ENCODE measurements at places on chromosomes 7 and 10.

DNA sequence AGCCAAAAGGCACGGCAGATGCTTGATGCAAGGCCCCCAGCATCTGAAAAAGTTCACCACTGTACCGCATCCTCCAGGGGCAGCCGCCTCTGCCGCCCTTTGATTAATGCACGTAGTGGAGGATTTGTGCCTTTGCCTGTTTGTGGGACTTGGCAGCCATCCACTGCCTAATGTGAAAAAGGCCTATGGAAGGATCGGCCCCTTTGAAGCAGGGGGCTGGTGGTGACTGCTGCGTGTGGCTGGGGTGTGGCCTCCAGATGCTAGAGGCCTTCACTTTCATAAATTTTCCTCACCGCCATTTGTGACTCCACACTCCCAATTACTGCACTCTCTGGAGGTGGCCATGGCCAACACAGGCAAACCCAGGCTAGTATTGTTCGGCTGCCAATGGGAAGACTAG is 226.0 kb downstream of the BMPER start:
- no peak for DNase-seq

- no peak for DNase-seq
These were observed 178.2 kb downstream of the HIBADH start for GRCh38 chr7:27484451-27484850.

DNA sequence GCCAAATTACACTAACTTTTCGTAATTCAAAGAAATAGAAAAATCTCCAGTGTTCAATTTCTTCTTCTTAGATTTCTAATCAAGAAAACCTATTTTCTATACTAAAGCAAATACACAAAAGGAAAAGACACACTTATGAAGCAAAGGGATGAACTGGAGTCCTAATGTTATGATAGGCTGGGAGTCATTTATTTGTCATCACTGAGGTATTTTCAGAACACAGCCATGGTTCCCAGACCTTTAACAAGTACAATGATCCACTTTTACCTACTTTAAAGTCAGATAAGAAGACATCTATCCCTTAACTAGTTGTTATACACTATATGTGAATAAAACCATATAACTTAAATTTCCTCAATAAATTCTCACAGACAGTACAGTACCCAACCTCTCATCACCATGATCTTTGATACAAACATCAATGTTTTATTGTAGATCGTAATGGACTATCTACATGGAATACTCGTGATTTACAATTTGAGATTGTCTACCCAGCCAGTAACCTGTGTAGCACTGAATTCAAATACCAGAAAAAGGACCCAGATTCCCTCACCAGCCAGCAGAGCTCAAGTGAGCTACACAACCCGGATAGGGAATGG is 12.5 kb downstream of the ASNS start:
- no peak for DNase-seq

- no peak for DNase-seq
These were observed 3.2 kb downstream of the PARP12 start for GRCh38 chr7:140059273-140060242.

DNA sequence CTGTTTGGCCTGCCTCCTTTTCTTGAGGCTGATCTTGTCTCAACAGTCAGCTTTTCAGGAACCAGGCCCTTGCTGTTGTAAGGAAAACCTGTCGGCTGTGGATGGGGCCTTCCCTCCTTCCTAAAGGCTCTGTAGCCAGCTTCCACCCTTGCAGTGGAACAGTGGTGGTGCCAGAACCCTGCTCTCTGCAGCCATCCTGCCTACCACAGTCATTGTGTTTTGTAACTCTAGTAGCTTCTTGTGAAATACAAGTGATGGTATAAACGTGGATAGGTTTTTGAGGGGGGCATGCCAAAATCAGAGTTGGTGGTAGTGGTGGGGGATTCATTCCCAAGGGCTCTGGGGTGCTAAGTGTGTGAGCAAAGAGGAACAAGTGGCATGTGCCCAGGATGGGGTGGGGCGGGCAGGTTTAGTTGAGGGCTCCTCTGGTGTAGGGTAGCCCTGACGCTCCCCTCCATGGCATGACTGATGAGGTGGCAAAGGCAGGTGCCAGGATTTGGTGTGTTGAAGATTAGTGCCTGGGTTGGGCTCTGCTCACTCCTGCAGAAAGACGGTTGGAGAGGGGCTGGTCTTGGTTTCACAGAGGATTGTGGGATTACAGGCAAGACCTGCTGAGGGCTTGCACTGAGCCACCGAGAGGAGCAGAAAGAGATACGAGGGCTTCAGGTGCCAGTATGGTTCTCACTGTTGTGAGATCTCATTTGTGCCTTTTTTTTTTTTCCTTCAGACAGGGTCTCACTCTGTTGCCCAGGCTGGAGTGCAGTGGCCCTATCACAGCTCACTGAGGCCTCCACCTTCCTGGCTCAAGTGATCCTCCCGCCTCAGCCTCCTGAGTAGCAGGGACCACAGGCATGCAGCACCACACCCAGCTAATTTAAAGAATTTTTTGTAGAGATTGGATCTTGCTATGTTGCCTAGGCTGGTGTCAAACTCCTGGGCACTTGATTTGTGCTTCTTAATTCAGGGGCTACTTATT is 7.4 kb downstream of the TSPAN14 start:
- DNase-seq, result no peak

DNA sequence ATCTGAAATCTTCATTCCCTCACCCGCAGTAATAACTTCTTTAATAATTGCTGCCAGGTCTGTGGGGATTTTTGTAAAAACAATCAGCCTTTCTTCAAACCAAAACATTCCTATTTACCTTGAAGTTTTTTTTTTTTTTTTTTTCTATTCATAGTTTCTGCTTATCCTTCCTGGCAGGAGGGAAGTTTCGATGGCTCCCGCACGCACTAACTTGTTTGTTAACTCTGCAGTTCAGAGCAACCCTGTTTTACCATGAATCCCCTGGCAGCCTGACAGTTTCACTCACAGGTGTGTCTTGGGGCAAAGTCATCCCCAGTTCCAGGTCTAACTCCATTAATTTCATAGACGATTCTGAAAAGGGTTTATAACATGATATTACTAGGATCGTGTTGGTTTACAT is 149.3 kb downstream of the KLF6 start:
- no peak for DNase-seq

DNA sequence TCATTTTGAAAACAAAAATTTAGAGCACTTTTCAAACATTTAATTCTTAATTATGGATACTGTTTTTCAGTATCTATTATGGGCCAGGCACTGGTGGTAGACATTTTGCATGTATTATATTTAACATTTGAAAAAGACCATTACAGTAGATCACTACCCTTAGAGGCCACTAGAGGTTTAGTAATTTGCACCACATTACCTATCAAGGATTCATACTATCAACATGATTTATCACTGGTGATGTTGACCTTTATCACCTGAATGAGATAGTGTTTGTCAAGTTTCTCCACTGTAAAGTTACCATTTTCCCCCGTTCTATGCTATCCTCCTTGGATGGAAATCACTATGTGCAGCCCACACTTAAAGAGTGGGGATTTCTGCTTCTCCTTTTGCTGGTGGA is 4.4 kb upstream of the SNX13 start:
- DNase-seq, result no peak

DNA sequence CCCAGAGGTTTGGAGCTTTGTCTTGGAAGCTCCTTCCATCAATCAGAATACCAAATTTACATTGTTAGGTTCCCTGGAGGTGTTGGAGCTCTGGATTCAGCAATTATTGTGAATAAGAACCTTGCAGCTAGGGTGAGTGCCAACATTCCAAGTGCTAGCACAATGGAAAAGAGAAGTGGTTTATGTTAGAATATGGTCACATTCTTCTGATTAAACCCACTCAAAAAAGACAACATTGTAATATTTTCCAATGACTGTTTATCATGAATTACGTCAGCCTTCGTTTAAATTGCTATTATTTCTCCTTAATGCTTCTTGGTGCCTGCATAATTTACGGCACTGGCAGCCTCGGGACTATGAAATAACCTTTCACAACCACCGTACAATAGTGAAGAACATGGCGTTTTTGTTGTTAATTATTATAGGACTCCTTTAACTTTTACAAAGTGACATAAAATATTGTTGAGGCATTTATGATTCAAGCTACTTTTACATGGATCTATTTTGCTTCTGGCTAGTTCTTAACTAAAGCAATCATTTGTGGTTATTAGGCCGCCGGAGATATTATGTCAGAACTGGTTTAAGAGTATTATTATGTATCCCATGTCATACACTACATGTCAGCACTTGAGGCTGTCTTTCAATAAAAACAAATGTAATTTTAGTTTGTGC is 117.7 kb downstream of the ARID5B start:
- no peak for DNase-seq

DNA sequence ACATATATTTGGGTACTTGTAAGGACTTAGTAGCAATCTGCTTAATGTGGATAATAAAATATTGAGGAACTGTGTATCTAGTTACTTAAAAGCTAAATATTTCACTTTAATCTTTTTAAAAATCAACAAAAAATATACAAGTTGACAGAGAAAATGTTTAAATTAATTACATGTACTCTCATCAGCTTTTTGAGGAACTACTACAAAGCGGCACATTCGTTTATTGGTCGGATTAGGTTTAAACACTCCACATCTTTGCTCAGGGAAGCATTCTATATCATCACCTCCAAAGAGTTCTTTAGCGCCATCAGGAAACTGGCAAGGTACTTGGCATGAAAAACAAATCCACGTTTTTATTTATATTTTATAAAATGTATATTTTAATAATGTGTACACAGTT is 1.6 kb downstream of the ATOH7 start:
- no peak for DNase-seq

DNA sequence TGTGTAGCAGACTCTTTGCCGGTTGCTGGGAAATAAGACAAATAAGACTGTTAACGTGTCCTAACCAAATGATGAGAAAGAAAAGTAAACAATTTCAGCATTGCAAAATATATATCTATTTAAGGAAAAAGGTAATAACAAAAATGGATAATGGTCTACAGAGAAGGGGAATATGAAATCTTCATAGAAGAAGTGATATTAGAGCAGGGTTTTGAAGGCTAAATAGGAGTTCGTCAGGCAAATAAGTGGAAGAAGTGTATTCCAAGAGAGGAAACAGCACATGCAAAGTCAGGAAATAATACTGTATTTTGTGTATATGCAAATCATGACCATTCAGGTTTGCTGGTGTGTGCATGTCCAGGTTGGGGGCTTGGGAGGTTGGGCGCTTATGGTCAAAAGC is 55.3 kb upstream of the OSBPL3 start:
- no peak for DNase-seq

Measured in NCI-H2081 treated with DMSO at 0.1 percent for 48 hours (cell line).